Mucosa of descending colon (tissue), 3 donors: ENCODE measurements at places on chromosomes 12 and 14. TPM values are rescaled to one million over a fixed set of nuclear protein-coding genes. Genes with fewer than 3 reads are reported as not detected.

- no peak for DNase-seq
These were observed 107.3 kb downstream of the SAMD4A start for GRCh38 chr14:54674046-54674741.

GRCh38 chr14:67557118-67557517, 24.0 kb downstream of the PLEKHH1 start:
- no peak for DNase-seq

GRCh38 chr14:51516706-51517395, 134.9 kb upstream of the FRMD6 start:
- DNase-seq: no peak

OR4K15 gene
- total RNA-seq: not detected

DNA sequence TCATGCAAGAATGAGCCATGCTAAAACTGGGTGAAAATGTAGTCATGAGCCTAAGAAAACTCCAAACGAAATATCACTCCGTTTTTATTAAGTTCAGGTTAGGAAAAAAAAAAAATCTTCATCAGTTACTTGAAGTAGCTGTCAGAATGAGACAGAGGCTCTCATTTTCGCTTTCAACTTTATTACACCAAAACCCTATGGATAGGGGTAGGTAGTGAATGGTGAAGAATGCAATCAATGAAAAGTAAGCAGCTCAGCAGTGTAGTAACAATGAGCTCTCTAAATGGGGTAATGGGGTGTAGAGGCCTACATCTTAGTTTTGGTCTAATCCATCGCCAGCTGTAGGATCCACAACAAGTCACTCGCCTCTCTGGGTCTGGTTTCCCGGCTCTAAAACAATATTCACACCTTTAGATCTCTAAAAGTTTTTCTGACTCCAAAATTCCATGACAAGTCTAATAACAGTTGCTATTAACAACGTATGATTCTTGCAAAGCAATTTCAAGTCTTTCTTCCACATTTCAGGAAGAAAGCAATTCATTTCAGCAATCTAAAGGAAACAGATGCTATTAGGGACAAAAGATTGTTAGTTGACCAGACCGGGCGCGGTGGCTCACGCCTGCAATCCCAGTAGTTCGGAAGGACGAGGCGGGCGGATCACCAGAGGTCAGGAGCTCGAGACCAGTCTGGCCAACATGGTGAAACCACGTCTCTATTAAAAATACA, 1.7 kb downstream of the BTBD7 start:
- DNase-seq: no peak

HVCN1 gene
- total RNA-seq: 5.6 TPM

DNA sequence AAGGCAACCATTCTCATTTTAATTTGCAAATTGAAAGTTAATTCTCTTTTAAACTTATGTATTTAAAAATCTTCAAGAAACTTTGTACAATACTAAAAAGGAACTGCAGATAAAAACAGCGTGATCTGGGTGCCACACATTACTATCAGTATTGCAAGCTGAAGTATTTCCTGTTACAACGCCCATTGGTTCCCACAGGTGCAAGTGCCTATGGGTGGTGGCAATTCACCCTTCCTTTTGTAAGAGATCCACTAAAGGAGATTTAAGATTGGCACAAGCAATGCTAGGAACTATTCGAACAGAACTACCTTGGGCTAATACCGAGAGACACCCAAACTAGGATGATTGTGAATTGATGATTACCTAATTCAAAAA, 13.2 kb downstream of the TAOK3 start:
- DNase-seq: no peak

GRCh38 chr12:46131732-46132469, 136.9 kb downstream of the SLC38A1 start:
- DNase-seq: no peak

BHLHE41 gene
- 43.0 TPM for total RNA-seq

- no peak for DNase-seq
These were observed 48.6 kb upstream of the GTF2A1 start for GRCh38 chr14:81269100-81269978.

FAM186B gene
- total RNA-seq: 0.39 TPM

- DNase-seq: no peak
These were observed 788 bp upstream of the NGDN start for GRCh38 chr14:23468704-23469126.

- DNase-seq: no peak
These were observed 106.2 kb upstream of the CCDC91 start for GRCh38 chr12:28083840-28084678.

DNA sequence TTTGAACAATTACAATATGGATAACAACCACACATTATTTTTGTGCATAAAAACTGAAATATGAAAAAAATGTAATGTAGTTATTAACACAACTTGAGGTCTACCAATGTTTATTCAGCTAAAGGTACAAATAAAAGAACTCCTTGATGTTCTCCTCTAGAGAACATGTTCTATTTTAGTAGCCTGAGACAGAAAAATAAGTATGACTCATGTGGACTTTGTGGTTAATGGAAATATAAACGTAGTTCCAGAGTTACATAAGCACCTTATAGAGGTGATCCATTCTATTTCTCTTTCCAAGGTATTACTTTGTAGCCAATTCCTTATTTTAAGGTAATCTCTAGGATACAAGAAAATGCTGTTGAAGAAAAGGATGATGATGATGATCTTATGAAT, 25.7 kb downstream of the ALKBH1 start:
- no peak for DNase-seq

KLHDC1 gene
- total RNA-seq: 2.7 TPM

DNA sequence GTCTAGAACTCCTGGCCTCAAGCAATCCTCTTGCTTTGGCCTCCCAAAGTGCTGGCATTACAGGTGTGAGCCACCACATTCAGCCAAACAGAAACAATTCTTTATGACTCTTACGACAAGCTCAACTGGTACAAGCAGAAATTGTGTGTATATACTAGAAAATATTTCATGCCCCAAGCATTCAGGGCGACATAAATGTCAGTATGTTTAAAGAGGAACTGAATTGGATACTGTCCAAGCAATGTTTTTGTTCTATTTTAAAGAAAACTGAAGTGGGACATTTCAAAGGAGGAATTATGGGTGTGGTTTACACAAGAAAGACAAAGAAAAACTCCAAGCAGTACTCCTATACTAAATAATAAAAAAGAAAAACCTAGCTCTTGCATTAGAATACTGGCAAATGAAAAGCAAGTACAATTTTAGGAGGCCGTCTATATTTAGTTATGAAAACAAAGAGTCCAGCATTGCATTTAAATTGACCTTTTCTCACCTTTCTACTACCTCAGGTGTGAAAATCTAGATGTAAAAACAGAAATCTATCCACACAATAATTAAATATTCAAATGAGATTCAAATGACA, 48.9 kb downstream of the PPP1R12A start:
- no peak for DNase-seq

- DNase-seq: no peak
These were observed 91.5 kb upstream of the ZFP36L1 start for GRCh38 chr14:68884031-68885030.

DNA sequence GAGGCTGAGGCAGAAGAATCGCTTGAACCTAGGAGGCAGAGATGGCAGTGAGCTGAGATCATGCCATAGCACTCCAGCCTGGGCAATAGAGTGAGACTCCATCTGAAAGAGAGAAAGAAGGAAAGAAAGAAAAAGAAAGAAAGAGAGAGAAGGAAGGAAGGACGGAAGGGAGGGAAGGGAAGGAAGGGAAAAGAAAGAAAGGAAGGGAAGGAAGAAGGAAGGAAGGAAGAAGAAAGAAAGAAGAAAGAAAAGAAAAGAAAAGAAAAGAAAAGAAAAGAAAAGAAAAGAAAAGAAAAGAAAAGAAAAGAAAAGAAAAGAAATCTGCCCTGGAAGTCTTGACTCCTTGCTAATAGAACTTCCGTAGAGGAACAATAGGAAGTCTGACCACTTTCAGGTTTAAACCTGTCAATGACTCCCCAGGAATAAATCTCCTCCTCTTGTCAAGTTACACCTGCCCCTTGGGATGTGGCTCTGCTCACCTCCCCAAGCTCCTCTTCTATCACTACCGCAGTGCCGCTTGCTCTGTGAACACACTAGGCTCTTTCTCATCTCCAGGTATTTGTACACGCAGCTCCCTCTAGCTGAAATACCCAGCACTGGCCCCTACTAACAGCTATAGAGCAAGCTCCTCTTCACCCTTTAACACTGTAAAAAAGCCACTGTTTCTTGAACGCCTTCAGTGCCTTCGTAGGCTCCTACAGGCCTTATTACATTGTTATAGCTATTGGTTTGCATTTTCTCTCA, 773.1 kb upstream of the TBX3 start:
- DNase-seq: no peak

OR6C70 gene
- not detected for total RNA-seq

LMNTD1 gene
- total RNA-seq: not detected

ORMDL2 gene
- total RNA-seq: 42.1 TPM

DNA sequence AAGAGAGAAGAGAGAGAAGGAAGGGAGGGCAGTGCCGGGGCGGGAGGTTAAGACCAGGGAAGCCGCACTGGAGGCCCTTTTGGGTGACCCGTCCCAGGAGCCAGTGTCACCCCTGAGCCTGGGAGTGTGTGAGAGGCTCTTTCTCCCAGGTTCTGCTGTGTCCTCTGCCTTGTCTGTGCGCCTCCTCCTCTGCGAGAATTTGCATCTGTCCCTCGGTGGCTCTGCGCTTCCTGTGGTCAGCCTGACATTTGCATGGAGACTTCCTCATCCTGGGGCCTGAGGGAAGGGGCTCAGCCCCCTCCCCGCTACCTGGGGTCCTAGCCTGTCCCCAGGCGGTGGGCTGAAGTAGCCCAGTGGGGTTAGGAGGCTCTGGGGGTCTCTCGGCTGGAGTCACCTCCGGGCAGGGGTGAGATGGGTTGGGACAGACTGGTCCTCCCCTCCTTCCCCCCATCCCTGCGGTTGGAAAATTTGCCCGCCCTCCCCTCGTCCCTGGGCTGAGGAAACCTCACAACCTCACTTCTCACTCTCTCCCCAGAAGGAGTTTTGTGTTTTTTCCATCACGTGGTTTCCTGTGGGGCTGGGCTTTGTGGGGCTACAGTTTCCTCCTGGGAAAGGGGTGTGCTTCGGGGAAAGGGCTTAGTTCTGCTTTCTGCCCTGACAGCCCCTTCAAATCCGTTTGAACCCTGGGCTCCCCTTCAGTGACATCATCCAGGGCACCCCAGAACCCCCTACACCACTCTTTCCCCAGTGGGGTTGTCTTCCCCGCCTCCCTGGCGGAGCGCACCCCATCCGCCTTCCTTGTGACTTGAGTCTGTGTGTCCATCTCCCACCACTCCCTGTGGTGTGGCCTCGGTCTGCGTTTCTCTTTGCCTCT, 2.5 kb downstream of the PTPN6 start:
- DNase-seq: peak; percentile 83
